ACHN (cell line): ENCODE measurements at places on chromosomes 12 and 14.

DNA sequence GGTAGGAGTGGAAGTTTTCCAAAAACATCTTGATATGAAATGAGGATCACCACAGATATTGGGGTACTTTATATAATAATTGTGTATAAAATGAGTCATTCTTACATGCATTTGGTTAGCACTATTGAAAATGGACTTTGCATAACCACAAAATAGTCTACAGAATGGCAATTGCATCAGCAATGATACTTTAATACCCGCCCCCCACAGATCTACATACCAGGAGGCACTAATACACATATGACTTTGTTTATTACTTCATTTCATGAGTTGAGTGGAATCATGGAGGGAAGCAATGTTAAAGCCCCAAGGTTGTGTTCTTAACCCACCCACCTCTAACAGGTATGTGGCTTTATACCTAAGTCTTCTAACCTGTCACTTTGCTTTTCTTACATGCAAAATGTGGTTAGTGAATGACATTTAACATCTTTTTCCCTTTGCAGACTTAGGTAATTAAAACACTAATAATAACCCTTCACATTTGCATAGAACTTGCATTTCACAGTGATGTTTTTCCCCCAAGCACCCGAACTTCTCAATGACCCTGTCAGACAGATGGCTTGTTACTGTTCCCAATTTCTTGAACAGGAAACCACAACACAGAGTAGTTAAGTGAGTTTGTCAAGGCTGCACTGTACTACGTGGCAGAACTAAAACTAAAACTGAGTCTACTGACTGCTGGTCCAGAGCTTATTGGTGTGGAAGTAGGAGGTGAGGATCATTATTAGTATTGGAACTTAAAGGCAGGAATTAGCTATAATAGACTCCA lies 101.9 kb downstream of the NPAS3 start:
- no peak for DNase-seq

GRCh38 chr12:53651737-53652136 lies 24.1 kb downstream of the ATP5MC2 start:
- no peak for DNase-seq

DNA sequence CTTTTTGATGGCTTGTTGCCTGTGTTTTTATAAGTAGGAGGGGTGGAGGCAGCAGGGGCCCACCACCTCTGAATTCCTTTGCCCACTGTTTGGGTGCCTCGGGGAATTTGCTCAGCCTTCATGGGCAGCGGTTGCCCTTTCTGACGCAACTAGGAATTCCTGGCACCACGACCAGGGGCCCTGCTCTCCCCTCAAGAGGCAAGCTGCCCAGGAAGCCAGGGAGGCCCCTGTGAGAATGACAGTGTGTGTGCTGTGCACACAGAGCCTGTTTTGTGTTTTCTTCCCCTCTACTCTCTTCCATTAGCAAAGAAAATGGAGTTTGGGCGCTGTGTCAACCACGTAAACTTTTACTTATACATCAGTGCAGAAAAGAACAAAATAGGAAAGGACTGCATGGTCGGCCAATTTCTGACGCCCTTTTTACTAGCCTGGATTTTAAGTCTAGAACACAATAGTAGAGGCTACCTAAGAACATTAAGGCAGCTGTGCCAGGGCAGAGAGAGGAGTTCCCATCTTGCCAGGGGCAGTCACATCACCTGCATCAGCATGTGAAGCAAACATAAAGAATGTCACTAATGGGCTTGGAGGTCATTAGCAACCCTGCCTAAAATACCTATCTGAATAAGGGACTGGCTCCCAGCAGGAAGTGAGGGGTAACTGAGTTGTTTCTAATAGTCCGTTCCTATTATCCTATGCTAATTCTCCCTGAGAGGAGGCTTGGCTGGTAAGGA lies 17.9 kb upstream of the PTGR2 start:
- DNase-seq, result peak; percentile 96

GRCh38 chr14:102220031-102220430 lies 80.3 kb downstream of the WDR20 start:
- DNase-seq, result no peak

DNA sequence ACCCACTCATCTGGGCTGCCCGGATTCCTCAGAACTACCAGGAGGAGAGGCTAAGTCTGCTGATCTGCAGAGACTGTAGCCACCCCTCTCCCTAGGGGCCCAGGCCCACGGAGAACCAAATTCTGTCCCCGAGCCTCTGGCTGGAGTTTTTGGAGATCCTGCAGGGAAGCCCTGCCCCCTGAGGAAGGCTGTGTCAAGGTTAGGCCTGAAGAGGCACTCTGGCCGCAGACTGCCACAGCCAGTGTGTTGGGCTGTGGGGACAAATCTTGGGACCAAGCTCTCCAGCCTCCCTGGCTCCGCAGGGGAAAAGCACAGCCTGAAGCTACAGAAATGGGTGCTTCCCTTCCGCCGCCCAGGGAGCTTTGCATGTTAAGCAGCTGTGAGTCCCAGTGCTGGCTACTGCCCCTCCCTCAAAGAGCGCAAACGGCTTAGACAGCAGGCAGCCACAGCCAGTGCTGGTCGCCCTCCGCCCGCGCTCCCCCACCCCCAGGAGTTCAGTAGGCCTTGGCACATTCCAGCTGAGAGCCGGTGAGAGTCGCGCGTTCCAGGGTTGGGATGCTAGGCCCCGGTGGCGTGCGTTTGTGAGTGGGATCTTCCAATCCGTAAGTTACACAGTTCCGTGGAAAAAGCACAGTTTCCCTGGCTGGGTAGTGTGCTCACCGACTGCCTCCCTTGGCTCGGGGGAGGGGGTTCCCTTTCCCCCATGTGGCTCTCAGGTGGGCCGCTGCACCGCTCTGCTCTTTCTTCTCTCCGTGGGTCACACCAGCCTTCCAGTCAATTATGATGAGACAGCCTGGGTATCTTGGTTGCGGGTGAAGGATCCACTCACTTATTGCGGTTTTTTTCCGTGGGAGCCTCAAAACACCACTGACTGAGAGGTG lies 13.2 kb downstream of the CLEC4E start:
- no peak for DNase-seq
